ENCODE measurements at places on chromosomes 7 and 10.

GRCh38 chr10:24718031-24718855 is 5.4 kb downstream of the ARHGAP21 start:
- peak; percentile 51 for DNase-seq

DNA sequence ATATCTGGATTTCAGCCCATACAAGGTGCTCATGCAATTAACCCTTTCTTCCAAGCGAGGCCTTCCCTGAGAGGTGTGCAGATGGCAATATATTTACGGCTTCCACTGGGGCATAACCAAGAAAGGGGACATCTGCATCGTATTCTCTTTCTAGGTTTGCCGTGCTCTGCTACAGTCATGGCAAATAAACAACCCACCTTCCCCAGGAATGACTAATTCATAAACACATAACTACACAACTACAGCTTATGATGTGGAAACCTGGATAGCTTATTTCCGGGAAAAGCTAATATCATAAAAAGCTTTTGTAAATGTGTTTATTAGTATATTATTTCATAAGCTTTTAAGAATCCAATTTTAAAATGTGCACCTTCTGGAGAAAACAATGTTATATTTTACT is 120.0 kb downstream of the CAMK1D start:
- no peak for DNase-seq

- no peak for DNase-seq
These were observed 209.1 kb downstream of the BICC1 start for GRCh38 chr10:58721601-58722281.

- DNase-seq = no peak
These were observed 87.0 kb downstream of the CDK6 start for GRCh38 chr7:92749327-92749755.

DNA sequence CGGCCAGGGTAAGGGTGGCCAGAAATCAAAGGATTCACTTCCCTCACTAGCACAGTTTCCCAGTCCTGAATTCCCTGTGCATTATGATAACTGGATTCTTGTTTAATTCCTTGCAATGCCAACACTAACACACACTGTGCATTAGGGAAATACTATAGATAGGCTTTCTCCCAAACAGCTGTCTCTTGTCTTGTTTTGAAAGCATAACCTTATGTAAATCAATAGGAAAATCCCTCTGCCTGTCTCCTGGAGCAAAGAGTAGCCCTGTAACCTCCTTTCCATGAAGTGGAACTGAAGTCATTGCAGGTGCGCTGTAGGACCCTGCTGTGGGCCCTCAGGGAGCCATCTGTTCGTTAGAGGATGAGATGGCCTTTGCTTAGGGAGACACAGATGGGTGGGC is 82.8 kb upstream of the FAM171A1 start:
- no peak for DNase-seq

DNA sequence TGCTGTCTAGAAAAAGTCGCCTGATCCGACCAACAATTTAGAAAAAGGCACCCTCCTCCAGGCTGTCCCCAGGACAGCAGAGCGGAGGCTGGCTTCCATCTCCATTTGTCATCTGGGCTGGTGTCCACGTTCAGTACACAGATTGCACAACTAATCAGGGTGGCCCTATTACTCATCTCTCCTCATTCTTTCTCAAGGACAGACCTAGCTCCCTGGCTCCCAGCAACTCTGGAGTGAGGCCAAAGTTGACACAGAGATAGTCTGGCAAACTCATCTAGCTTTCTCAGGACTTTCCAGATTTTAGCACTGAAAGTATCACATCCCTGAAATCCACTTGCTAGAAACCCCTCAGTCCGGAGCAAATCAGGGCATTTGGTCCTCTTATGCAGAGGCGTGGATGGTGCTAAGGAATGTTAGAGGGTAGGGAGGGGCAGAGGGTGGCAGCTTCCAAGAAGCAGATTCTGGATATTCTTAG is 75.1 kb downstream of the DNAH11 start:
- peak; percentile 53 for DNase-seq

DNA sequence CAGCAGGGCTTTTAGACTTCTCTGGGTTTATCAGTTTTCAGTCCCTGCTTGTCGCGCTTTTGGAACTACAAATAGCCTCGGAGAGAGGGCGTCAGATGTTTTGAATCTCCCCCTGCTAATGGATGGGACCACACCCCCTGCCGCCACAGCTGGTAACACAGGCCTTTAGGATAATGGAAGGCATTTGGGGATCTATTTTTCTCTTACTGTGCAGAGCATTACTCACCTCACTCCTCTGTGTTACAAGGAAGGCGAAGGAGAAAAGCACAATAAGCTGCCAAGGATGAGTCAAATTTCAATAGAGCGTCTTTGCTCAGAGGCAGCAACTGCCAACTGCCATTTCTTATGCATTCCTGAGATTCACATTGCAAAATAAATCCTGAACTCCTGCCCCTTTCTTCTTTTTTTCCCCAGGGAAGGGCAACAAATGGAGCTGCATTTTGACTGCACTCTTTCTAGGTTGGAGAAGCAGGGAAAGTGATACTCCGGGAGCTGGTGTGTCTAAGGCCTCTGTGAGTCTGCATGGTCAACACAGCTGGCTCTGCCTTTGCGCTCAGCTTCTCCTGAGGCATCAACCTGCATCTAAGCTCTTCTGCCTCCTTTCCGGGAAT is 31.5 kb upstream of the SMNDC1 start:
- DNase-seq = peak; percentile 97

- no peak for DNase-seq
These were observed 25.1 kb downstream of the DDIT4 start for GRCh38 chr10:72298592-72299519.

- no peak for DNase-seq
These were observed 3.8 kb downstream of the SLC4A2 start for GRCh38 chr7:151063212-151063561.

DNA sequence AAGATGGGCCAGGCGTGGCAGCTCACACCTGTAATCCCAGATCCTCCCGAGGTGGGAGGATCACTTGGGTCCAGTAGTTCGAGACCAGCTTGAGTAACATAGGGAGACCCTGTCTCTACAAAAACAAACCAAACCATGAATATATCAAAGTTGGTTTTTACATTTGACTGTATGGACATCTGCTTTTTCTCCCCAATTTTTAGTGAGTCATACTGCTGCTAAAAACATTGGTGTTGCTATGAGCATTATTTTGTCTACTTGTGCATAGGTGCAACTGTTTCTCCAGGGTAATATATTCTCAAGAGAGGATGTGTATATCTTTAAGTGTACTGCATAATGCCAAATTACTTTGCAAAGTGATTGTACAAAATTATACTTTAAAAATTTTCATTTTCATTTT is 769 bp upstream of the TMEM248 start:
- no peak for DNase-seq

- no peak for DNase-seq
These were observed 113.5 kb downstream of the CELF2 start for GRCh38 chr10:11131112-11131639.

- DNase-seq = no peak
These were observed 5.6 kb downstream of the RAPGEF5 start for GRCh38 chr7:22351329-22351692.

DNA sequence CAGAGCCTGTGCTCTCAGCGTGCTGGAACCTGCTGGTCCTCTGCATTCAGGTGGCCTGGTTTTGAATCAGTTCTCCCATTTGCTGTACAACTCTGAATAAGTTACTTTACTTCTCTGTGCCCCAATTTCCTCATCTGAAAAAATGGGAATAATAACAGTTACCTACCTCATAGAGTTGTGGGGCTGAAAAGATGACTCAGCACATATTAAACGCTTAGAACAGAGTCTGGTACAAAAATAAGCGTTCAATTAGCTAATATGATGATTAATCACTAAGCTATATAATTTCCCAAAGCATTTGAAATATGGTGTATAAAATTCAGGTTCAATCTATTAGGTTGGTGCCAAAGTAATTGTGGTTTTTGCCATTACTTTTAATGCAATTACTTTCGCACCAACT is 259.1 kb downstream of the PRPF18 start:
- no peak for DNase-seq

GRCh38 chr7:38950309-38950708 is 27.4 kb upstream of the POU6F2 start:
- DNase-seq = no peak

DNA sequence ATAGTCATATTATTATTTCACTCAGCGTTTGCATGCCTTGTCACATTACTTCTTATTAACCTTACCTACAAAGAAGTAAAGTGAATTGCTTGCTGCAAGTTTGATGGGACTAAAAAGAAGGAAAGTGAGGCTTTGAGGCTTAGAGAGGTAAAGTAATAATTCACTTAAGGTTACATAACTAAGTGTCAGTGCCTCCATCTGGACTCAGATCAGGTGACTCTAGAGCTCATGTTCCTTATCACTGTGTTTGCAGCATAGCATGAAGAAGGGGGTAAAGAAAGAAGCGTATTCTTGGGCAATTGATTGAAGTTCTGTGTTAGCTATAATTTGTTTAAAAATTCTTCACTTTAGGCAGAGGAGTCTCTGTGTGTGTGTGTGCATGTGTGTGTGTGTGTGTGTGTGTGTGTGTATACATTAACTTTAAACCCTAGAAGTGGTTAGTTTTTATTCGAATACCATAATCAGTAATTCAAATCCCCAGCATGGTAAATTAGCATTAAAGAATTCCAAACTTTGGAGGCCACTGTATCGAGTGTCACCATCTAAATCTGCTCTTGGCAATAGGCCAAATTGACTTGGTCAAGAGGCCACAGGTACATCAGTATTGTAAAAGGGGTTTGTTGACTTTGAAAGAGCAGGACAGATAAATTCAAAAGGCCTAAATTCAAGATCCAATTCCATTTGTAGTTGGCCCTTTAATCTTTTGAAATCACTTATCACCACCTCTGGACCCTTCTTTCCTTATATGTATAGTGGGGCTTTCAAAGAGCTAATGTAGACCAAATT is 2.2 kb upstream of the PON3 start:
- no peak for DNase-seq

GRCh38 chr7:39033885-39034624 is 56.3 kb downstream of the POU6F2 start:
- DNase-seq = no peak
